SW 1271 (cell line): ENCODE measurements at places on chromosomes 5 and 9.
A peak's percentile ranks its signal among the peaks of the same experiment; 100 is the strongest.

GRCh38 chr5:7756453-7756852 lies 94.5 kb downstream of the CFAP90 start:
- DNase-seq: no peak

GRCh38 chr9:135300346-135301141 lies 179.0 kb upstream of the PPP1R26 start:
- DNase-seq: no peak

GRCh38 chr9:132042324-132042723 lies 37.3 kb downstream of the MED27 start:
- peak; percentile 96 for DNase-seq

DNA sequence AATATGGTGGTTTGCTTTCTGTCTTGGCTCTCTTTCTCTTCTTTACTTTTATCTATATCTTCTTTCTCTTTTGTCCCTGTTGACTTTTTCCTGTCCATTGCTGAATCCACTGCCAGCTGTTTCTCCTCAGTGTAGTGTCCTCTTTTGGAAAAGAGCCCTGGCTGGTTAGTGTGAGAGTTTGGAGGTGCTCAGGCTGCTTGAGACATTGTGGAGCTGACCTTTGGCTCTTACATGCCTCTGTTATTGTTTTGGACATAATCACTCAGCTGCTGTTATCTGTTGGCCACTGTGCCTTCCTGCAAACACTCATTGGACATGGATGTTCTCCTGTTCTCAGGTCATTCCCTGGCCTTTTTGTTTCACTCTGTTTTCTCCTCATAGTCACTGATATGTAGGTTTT lies 295.4 kb upstream of the RIOK2 start:
- no peak for DNase-seq

- DNase-seq: no peak
Observed at GRCh38 chr9:91815896-91816295, 134.1 kb downstream of the ROR2 start.
